ENCODE measurements at places on chromosomes 6 and 20. TPM values are rescaled to one million over a fixed set of nuclear protein-coding genes. Genes with fewer than 3 reads are reported as not detected.

The EMILIN3 gene
- total RNA-seq = 1.5 TPM

The ARFGEF3 gene
- 0.19 TPM for total RNA-seq

GRCh38 chr6:43468748-43469681 lies 8.4 kb upstream of the TJAP1 start:
- no peak for DNase-seq

DNA sequence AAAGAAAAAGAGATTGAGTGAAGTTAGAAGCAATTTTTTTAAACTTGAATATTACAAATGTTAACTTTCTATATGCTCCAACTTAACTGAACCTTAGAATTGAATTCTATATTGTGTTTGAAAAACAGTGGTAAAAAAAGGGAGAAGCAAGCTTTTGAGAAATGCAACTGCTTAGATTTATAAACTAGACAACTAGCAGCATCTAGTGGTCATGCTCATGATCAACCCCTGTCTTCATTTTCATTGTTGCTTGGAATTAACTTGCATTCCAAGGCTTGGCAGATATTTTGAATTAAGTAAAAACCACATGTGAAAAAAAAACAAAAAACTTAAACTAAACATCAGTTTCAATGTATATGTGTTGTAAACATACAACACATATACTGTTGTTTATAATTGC lies 113.1 kb downstream of the C6orf58 start:
- no peak for DNase-seq

DNA sequence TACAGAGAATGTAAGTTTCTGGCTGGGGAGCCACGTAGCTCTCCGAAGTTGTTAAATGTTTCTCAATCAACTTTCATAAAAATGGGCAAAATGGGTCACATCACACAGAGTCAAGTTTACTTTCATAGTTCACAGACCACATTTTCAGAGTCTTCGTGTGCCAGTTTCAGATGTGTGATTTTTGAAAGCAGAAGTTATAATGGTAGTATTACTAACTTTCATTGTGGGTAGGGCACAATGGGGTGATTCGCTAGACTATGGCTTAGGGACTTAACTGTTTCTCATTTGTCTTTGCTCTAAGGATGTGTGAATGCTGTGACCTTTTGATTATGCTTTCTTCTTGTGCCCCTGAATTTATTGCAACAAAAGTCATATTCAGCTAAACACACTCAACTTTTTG lies 109.0 kb upstream of the SUPT3H start:
- peak; percentile 37 for DNase-seq

GRCh38 chr6:129644567-129645015 lies 65.4 kb downstream of the ARHGAP18 start:
- DNase-seq = no peak

GRCh38 chr20:23508449-23509229 lies 17.7 kb downstream of the CST8 start:
- DNase-seq = no peak

DNA sequence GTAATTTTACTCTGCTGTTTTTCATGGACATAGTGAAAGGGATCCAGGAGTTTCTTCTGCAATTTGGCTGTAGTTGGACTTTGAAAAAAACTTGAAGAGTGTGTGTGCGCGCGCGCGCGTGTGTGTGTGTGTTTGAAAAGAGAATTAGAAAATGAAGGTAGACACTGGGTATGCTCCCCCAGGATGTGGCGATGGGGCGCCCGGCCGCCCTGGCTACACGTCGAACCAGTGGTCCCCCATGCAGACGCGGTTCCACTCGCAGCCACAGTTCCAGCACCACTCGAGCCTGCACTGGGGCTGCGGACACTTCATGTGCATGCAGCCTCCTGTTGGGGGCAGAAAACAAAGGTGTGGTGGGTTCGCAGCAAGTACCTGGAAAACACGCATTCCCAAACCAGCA lies 76.0 kb upstream of the AGPAT4 start:
- no peak for DNase-seq

- DNase-seq = no peak
Measured at GRCh38 chr6:56145616-56146015, 101.8 kb downstream of the COL21A1 start.

DNA sequence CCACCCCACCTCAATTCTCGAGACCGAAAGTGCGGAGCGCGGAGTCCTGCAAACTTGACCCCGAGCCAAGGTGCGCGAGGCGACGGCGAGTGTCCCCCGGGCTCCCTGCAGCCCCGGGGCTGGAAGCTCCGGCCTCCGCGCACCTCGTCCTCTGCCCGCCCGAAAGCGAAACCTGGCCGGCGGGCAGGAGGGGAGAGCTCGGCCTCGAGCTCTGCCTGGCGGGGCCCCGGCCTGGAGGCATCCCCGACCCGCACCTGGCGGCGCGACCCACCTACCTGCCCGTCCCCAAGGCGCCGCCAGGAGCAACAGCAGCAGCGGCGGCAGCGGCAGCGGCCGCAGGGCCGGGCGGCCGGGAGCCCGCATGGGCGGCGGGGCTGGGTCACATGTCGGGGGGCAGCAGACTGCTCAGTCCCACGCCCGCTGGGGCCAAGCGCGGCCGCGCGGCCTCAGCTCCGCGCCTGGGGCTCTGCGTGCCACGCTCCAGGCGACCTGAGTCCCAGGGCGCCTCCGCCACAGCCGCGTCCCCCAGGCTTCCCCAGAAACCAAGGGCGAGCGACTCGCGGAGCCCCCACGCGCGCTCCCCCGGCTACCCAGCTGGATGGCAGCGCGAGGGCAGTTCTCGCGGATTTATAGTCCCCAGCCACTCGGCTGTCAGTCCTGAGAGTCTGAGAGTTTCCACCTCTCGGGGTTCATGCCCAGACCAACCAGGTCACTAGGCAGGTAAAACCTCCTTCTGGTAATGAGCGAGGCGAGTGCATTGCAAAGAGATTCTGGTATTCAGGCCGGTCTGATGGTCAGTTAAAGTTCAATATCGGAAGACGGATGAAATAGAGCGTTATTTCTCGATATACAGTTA lies at the start of gene IL20RA:
Gene IL20RA, minus strand, starts transcription at position 600 of the 856 bp plus-strand sequence. Its CDS starts 237 bp downstream, at position 363.
- no peak for DNase-seq

DNA sequence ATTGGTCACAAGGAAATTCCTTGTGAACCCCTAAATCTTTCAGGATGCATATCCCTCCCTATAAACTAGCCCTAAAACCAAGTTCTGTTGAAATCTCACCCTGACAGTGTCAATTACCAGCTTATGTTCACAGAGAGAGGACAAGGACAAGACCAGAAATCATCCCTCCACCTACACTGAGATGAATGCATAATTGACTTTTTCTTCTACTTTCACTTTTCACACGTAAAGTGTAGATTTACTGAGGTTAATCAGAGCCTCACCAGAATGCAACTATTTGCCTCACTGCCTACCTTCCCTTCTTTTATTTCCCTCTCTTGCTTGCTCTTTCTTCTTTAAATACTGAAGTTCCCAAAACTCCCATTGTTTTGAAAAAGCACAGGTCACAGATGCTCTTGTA lies 15.3 kb upstream of the NKAIN2 start:
- DNase-seq = no peak

- no peak for DNase-seq
Measured at GRCh38 chr6:109396046-109396718, 13.9 kb upstream of the CD164 start.

DNA sequence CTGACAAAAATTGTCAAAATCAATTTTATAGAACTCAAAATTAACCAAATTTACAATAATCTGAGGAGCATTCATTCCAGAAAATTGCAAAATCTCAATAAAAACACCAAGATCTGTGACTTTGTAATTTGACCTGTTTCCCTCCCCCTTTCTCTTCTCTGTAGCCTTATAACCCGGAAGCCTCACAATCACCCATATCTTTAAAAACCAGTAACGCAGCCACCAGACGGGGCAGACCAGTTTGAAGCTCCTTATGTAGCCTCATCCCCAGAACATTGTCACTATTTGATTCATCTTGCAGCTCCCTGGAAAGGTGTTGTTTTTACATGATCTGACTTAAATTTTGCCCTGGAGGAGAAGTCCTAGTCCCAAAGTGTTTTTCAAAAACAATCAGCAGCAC lies 27.5 kb upstream of the TGM6 start:
- no peak for DNase-seq
